ENCODE measurements at places on chromosomes 6 and 20. TPM values are rescaled to one million over a fixed set of nuclear protein-coding genes. Genes with fewer than 3 reads are reported as not detected.

Gene ECT2L
- not detected for total RNA-seq

Gene MDFI
- total RNA-seq, result 37.8 TPM

DNA sequence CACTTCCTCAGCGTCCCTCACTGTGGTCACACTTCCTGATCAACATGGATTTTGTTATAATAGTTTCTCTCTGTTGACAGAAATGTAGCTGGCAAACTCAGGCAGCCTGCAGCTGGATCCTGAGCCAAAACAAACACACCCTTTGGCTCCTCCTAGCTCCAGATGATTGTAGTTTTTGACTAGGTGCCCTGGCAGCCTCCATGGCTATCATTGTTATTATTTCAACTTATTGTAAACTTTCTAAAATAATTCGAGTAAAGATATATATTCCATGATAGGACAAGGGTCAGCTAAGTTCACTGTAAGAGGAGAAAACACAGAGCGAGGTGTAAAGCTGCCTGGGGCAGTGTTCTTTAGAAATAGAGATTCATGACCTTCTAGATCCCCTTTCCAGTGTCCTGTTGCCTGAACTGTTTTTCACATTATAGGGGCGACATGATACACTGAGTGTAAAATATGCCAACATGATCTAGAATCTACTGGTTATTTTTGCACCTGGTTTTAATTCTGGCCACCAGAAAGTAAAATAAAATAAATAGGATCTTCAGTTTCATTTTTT, 98.2 kb upstream of the HDGFL1 start:
- peak; percentile 90 for DNase-seq

Gene PPIL6
- total RNA-seq, result 0.34 TPM

Gene EYA2
- total RNA-seq, result not detected

- DNase-seq, result peak; percentile 69
Observed at GRCh38 chr6:28134015-28134414, 7.7 kb upstream of the ZKSCAN8 start.

GRCh38 chr6:128605961-128606360, 85.6 kb upstream of the PTPRK start:
- no peak for DNase-seq

GRCh38 chr20:42686057-42686456, 503.6 kb downstream of the PTPRT start:
- no peak for DNase-seq

Gene RAD21L1
- not detected for total RNA-seq

Gene GABRR1
- total RNA-seq, result not detected

DNA sequence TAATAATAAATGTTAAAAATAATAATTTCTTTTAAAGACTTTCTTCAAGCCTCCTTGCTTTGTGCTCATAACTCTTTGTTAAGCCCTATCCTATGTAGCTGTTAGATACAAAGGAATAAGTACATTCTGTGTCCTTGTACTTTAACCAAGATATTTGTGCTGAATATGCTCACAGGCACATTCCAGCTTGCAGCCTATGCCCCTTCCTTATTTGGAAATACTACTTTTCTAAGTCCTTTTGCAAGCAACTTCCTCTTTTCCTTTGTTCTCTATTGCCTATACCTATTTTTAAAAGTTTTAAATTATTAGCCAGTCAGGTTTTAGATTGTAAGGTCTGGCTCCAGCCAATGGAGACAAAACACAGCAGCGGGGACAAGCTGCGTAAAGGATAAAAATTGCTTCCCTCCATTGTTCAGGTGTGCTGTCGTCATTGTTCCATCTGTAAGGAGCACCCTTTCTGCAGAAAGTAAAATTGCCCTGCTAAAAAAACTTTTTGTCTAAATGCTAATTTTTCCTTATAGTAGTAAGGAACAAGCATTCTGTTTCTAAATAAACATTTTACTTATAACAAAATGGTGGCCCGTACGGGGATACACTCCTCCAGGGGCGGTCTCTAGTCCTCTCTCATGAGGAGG, 80.2 kb downstream of the SYTL3 start:
- DNase-seq, result no peak

- DNase-seq, result no peak
Observed at GRCh38 chr6:134602123-134602522, 284.2 kb upstream of the SGK1 start.

DNA sequence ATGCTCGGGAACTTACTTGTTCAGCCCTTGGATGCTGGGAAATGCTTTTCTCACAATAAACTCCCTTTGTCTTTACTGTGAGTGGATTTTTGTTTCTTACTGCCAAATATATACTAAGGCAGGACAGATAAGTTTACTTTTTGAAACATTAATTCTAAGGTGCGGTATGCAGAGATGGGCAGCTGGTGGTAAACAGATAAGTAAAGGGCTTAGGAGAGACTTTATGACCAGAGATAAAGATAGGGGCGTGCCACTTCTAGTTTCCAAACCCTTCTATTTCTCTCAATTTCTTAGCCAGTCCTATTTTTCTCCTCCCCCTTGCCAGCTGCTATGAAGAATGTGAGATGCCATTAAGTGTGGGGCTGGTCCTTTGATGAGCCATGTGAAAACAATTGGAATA, 16.3 kb downstream of the SAMD3 start:
- no peak for DNase-seq

- DNase-seq, result no peak
Observed at GRCh38 chr6:119566546-119567260, 217.1 kb upstream of the MAN1A1 start.

DNA sequence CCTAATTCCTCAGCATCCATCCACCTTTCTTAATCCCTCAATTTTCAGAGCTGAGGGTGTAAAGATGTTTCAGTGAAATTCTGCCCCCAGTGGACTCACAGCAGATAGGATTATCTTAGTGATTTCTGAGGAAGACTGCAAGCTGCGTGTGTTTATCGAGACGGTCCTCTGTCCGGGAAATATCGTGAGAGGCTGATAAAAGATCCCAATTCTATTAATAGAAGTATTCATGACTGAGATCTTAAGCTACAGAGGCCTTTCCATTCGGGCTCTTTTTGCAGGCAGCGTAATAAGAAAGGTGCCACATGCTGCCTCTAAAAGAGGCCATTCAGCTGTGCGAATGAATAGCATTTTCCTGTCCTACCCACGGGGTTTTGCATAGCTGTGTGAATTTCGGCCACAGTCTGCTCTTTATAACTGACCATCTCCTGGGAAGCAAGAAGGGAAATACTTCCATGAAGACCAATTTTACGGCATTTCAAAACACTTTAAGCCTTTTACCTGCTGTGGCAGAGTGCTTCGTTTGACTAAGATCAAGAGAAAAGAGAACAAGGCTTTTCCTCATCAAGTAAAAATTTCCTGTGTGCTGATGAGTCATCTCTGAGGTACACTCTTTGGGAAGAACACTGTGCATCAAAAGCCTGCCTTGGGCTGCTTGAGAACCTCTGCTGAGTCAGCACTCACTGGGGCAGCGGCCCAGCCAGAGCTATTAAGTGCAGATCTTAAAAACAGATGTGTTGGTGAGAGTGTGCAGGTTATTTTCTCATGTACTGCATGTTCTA, 208.8 kb downstream of the ARHGAP18 start:
- DNase-seq, result peak; percentile 83

- DNase-seq, result no peak
Observed at GRCh38 chr6:18042536-18043145, 55.2 kb upstream of the KIF13A start.

DNA sequence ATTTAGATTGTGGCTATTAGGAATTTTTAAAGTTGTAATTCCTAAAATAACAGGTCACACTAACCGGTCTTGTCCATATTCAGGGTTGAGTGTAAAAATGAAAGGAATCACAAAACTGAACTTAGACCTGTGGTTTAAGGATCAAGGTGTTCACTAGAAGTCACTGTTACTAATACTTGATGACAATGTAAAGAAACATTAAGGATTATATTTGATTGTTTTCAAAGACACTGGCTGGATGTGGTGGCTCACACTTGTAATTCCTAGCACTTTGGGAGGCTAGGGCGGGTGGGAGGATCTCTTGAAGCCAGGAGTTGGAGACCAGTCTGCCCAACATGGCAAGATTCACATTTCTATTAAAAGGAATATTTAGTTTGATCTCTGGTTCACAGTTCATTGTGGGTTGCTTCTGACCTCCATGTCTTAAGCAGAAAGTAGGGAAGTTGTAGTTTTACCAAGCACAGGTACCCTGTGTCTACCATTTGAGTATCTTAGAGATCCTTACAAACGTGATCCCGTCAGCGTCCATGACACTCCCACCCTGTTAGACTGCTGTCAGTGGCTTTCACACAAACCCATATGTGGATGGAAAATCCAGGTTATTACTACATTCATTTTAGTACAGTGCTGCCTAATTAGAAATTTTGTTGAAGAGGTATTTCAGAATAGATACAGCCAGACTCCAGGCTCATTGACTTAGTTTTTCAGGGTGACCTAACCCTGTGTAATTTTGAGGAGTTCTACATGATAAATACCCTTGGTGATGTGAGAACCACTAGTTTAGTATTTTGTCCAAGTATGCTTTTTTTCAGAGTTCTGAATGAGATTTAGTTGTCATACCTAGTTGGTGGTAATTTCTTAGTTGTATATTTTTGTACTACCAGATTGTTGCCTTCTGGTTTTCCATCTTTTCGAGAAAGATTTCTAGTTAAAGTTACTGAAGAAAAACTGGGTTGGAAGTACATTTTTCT, 10.2 kb downstream of the SRSF3 start:
- DNase-seq, result no peak

GRCh38 chr20:24694157-24694726, 224.8 kb downstream of the SYNDIG1 start:
- no peak for DNase-seq

Gene PAK5
- not detected for total RNA-seq

Gene ENPP1
- 0.98 TPM for total RNA-seq

Data from dermis blood vessel endothelial cell (primary cell).